HAP-1 (cell line): ENCODE measurements at places on chromosomes 6 and 20.

DNA sequence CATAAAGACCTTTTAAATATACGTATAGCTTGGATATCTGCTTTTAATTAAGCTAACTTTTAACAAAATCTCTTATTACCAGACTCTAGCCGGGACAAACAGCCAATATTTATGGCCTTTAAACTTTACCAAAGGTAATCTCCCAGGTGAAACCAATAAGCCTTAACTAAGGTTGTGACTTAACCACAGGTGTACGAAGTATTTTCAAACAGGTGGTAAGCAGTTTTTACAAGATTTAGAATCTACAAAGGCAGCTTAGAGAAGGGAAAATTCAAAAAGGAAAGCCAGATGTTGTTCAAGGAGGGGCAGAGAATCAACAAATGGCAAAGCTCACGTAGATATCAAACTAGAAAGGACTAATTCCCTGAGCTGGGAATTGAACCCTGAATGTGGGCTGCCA is 15.8 kb downstream of the WFDC2 start:
- DNase-seq: no peak

- DNase-seq: no peak
These were observed 41.8 kb downstream of the SLC22A23 start for GRCh38 chr6:3415082-3415453.

- no peak for DNase-seq
These were observed 1.7 kb upstream of the DLL1 start for GRCh38 chr6:170292407-170293158.

GRCh38 chr20:41072190-41072863 is 43.7 kb downstream of the TOP1 start:
- no peak for DNase-seq

DNA sequence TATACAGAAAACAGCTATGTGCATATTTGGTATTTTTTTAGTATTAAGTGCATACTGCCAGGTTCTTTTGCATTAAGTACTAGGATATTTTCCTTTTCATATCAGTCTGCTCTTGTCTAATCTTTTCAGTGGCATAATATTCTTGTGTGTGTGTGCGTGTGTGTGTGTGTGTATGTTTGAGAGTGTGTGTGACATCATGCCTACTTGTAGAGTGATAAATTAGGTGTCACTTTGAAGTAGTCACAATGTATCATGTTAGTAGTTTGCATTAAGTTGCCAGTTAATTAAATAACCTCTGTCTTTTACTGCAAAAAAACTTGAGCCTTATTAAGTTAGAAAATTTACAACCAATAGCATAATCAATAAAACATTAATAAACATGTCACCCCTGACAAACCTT is 65.3 kb downstream of the CD83 start:
- DNase-seq: no peak
